ENCODE measurements at places on chromosomes 1 and 21.

GRCh38 chr1:163874070-163874469 is 552.3 kb downstream of the NUF2 start:
- no peak overlapping the region for H3K27ac ChIP-seq
- no peaks in the 10 kb centered on the region for H3K36me3 ChIP-seq
- peaks cover 13% of the 10 kb centered on the region for H3K4me1 ChIP-seq

DNA sequence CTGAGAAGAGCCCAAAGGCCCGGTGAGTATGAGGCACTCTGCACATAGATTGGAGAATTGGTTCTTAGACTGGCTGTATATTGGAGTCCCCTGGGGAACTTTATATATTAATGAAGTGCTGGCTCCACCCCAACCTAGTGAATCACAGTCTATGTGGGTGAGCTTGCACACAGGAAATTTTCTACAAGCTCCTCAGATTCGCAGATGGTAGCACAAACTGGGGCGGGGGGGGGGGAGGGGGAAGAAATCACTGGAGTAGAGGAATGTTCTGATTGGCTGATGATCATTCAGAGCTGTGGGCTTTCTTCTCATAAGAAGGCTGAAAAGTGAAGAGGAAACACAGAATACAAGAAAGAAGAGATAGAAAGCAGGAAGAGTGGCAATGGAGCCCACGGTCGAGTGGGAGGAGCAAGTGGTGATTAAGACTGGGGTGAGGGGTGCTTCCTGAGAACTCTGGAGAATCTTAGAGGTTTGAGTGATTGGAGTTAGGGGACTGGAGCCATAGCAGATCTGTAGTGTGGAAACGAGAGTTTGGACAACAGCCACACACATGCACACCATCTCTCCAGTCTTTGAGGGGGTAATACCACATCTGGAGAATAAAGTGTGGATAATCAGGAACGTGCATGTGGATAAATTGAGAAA is 465.9 kb upstream of the DAB1 start:
- H3K27ac ChIP-seq, result no peak overlapping the region
- H3K36me3 ChIP-seq, result no peaks in the 10 kb centered on the region
- H3K4me3 ChIP-seq, result no peak overlapping the region
- peaks cover 24% of the 10 kb centered on the region for H3K4me1 ChIP-seq
- H3K27me3 ChIP-seq, result no peaks in the 10 kb centered on the region
- no peak for DNase-seq

DNA sequence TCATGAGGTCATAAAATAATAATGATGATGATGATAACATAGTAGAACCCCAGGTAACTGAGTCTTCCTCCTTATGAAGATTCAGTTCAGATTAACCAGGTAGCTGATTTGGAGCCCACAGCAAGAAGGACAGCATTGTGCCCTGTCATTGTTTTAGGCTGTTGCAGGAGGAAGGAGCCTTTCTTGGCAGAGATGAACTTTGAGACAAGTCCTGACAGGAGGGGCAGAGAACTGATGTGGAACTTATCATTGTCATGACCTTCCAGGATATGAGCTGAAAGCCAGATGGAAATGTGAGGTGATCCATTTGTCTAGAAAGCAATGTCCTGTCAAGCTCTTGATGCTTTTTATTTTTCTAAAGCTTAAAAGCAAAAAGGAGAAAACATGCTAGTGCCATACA is 132.6 kb upstream of the COA6 start:
- no peaks in the 10 kb centered on the region for H3K4me1 ChIP-seq
- H3K27ac ChIP-seq, result no peak overlapping the region
- no peaks in the 10 kb centered on the region for H3K36me3 ChIP-seq
- DNase-seq, result no peak

GRCh38 chr1:27428316-27429028 is 36.0 kb downstream of the GPR3 start:
- H3K27ac ChIP-seq, result peak overlapping the region; percentile 97
- no peaks in the 10 kb centered on the region for H3K27me3 ChIP-seq
- peaks cover 11% of the 10 kb centered on the region for H3K36me3 ChIP-seq

DNA sequence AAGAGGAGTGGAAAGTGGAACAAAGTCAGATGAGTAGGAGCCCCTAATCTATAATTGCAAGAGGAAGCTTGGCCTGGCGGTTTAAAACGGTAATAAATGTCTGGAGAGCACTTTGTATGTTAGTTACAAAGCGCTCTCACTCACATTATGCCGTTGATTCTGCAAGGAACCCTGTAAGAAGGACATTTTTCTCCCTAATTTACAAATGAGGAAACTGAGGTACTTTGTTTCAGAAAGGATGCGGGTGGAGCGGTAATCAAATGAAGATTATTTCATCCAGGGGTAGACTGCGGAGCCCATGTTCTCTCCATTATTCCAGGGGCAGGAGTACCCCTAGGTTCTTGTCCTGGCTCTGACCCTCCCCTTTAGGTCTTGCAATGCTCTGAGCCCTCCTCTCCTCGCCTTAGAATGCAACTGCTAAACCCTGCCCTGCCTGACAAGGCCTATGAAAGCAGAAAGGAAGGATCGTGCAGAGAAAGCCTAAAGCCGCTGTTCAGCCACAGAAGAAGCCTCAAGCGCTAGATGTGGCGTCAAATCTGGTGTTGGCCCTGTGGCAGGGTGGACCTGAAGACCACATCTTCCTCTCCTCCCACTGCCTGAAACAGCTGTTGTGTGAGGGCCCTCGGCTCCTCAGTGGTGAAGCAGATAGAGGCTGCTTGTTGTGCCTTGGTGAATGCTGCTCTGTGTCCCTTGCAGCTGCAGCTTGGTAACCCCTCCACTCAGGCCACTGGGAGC is 588 bp upstream of the PACC1 start:
- no peak for DNase-seq
- H3K36me3 ChIP-seq, result peaks cover 18% of the 10 kb centered on the region
- peaks cover 40% of the 10 kb centered on the region for H3K4me1 ChIP-seq
- H3K27ac ChIP-seq, result no peak overlapping the region
- H3K4me3 ChIP-seq, result peak overlapping the region; percentile 90

GRCh38 chr1:203229471-203230135 is at the start of gene CHIT1:
Gene CHIT1 (minus strand): TSS chr1:203229673. CDS start chr1:203229636, 37 bp downstream.
- no peaks in the 10 kb centered on the region for H3K4me1 ChIP-seq
- H3K4me3 ChIP-seq, result no peak within 1 kb of the TSS
- no peak for DNase-seq
- no peak within 1 kb of the TSS for H3K27ac ChIP-seq
- H3K27me3 ChIP-seq, result peaks cover 57% of the 10 kb centered on the region

- H3K4me1 ChIP-seq, result no peaks in the 10 kb centered on the region
- no peak for DNase-seq
- H3K27ac ChIP-seq, result no peak overlapping the region
- no peaks in the 10 kb centered on the region for H3K36me3 ChIP-seq
- H3K27me3 ChIP-seq, result peaks cover 7% of the 10 kb centered on the region
Observed at GRCh38 chr1:36863500-36863899, 170.8 kb downstream of the GRIK3 start.

- peaks cover 40% of the 10 kb centered on the region for H3K36me3 ChIP-seq
- peaks cover 25% of the 10 kb centered on the region for H3K4me1 ChIP-seq
- DNase-seq, result peak; percentile 95
- peak within 1 kb of the TSS; percentile 98 for H3K4me3 ChIP-seq
- H3K27me3 ChIP-seq, result peaks cover 12% of the 10 kb centered on the region
- H3K27ac ChIP-seq, result peak within 1 kb of the TSS; percentile 97
Observed at GRCh38 chr1:165697881-165698760, at the start of gene ALDH9A1. Gene ALDH9A1 (minus strand): TSS chr1:165698562. CDS start chr1:165698558, 4 bp downstream.

DNA sequence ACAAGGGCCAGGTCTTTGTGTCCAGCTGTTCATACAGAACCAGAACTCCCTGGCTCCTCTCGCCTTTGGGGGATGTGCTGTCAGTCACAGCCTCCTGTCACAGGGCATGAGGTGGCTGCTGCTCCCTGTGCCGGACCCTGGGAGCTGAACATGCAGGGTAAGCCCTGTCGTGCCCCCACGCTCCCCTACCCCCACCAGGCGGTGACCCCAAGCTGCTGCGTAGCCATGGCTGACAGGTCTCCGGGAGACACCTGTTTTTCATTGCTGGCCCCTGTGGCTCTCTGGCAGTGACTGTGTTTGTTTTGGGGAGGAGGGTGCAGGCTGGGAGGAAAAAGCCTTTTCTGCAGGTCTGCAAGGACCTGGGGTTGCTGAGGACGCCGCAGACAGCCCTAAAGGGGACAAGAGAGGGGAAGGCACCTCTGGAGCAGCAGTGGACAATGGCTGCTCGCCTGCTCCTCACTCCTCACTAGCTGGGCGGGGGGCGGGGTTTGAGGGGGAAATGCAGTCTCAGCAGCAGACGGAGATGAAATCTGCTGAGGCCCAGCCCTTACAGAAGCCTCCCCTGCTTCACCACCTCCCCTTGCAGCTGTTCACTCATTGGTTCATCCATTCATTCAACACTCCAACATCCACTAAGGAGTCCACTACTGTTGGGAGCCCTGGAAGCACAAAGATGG is 81.4 kb downstream of the TRABD2B start:
- H3K27me3 ChIP-seq, result peaks cover 10% of the 10 kb centered on the region
- no peak for DNase-seq
- peaks cover 62% of the 10 kb centered on the region for H3K4me1 ChIP-seq
- H3K4me3 ChIP-seq, result no peak overlapping the region
- H3K36me3 ChIP-seq, result peaks cover under 1% of the 10 kb centered on the region
- H3K27ac ChIP-seq, result no peak overlapping the region

DNA sequence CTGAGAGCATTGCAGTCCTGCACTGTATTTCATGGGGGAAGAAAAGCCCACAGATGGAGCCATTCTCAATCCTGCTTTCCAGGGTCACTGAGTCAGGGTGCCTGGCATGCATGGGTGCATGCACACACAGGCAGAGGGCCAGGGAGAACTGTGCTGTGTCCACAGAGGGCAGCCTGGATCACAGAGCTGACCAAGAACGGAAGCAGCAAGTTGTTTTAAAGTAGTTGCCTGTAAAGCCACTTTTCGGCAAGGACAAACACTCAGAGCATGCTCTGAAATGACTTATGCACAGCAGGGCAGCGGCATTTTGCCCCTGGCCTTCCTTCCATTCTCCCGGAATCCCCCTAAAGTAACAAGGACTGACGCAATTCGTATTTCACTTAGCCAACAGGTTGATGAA is 3.6 kb downstream of the ERG start:
- DNase-seq, result no peak
- no peak overlapping the region for H3K4me3 ChIP-seq
- no peaks in the 10 kb centered on the region for H3K36me3 ChIP-seq
- peaks cover 7% of the 10 kb centered on the region for H3K27me3 ChIP-seq
- no peak overlapping the region for H3K27ac ChIP-seq
